ENCODE measurements at places on chromosomes 2 and 18.

GRCh38 chr2:63614983-63615945 is 26.5 kb downstream of the MDH1 start:
- no peak for DNase-seq

DNA sequence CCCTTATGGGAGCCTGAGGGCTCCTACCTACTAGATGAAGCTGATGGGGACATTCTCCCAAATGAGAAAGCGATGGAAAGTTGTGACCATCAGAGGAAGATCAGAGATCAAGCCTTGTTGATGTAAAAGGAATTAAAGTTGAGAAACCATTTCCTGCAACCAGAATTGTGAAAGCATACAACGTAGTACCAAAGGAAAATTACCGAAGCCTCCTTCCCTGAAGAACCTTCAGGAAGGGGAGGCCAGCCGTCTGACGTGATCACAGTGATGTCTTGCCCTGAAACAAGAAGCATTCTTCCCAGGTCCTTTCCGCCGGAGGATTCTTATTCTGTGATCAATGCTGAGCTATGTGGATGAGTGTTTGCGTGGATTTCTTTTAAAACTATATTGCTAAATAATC is 211.6 kb upstream of the TNP1 start:
- DNase-seq: no peak

DNA sequence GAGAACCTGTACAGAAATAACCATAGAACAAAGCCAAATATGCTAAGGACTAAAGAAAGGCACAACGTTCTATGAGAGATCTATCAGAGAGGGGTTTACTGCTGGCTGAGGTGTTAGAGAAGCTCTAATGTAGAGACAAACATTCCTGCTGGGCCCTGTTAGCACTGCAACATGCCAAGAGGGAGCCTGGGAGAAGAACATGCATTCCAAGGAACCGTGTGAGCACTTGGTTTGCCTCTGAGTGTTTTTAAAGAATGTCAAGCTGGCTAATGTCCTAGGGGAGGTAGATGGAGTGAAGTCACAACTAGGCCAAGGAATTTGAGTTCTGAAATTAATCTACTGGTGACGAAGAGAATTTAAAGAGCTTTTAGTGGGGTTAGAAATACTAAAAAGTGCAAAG is 384.3 kb upstream of the LYPD1 start:
- DNase-seq: no peak

DNA sequence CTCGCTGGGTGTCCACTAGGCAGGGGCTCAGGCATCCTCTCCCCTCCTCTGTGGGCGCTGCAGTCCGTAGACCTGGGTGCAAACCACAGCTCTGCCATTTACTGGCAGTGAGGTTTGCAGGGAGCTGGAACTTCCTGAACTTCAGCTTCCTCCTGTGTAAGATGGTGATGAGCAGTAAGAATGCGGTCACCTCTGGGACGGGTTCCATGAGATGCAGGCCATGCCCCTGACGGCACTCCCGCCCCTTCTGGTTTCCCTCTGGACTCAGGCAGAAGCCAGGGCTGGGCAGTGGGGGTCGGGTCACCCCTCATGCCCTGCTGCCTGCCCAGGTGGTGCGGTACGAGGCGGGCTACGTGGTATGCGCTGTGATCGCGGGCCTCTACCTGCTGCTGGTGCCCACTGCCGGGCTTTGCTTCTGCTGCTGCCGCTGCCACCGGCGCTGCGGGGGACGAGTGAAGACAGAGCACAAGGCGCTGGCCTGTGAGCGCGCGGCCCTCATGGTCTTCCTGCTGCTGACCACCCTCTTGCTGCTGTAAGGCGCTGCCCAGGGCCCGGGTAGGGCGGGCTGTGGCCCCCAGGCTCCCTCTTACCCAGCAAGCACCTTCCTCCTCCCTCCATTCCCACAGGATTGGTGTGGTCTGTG is 1.5 kb downstream of the PROM2 start:
- no peak for DNase-seq

DNA sequence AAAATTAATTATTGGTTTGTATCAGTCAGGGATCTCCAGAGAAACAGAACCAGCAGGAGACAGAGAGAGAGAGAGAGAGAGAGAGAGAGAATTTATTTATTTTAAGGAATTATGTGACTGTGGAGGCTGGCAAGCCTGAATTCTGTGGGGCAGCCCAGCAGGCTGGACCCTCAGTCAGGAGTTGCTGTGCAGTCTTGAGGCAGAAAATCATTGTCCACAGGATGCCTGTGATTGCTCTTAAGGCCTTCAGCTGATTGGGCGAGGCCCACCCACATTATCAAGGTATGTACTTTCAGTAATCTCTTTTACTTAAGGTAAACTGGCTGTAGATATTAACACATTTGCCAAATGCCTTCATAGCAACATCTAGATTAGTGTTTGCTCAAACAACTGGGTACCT is 155.3 kb downstream of the SEPTIN10 start:
- DNase-seq: no peak

Data from NCI-H774 (cell line).